ENCODE measurements at places on chromosomes 11 and 22. TPM values are rescaled to one million over a fixed set of nuclear protein-coding genes. Genes with fewer than 3 reads are reported as not detected.
A peak's percentile ranks its signal among the peaks of the same experiment; 100 is the strongest.

DNA sequence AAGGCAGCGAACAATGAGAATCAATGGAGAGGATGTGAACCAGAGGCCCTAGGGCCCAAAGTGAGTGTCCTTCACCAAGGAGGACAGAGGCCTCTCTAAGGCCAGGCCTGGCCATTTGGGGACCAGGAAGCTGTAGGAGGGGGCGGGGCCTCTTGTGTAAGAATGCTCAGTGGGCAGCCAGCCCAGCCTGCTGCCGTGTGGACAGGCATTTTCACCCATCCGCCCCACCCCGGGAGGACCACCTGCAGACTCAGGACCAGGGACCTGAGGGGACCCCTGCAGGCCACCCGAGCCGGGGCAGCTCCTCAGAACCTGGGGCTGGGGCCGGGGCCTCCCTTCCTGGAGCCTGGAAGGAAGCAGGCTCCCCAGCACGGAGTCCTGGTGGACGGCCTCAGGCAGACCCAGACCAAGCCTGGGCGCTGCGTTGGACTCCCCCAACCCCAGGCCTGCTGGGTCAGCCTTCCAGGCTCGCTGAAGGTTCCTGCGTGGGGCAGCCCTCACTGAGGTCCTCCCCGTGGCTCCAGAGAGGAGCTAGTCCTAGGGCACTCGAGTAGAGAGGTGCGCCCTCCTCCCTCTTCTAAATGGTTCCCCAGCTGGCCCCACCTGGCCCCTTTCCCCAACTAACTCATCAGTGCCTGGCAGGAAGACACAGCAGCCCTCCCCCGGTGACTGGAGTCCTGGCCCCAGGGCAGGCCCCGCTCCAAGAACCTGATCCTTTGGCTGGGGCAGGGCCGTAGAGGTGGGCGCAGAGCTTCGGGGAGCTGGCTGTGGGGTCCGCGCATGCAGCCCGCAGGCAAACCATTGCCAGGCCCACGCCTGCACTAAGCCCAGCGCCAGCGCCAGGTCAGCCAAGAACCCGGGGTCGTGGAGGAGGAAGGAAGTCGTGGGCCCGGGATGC is 1.5 kb upstream of the TRABD start:
- peak; percentile 61 for DNase-seq

DNA sequence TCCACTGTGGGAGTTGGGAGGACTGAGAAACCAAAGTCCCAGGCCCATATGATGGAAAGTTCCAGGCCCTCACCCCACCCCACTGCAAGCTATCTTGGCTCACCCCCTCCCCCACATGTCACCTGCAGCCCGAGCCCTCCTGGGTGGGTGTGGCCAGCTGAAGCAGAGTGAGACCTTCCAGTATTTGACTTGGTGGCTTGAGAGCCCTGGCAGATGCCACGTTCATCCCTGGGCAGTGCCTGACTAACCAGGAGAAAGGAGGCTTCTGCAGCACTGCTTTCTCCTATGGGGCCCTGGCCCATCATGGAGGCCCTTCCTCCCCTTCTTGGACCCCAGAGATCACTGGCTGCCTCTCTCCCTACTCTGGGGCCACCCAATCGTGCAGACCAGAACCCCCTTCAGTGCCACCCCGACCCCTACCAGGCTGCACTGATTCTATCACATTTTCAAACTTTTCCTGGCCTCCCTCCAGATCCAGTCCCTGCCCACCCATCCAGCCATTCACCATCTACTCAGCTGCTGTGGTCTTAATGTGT is 38.1 kb upstream of the WNT11 start:
- no peak for DNase-seq

- peak; percentile 46 for DNase-seq
Measured at GRCh38 chr22:19762568-19763457, 2.2 kb downstream of the TBX1 start.

C22orf42 gene
- total RNA-seq, result 0.76 TPM

MYRF gene
- 5.5 TPM for total RNA-seq

Data from GM23338 (cell line).